ENCODE measurements at places on chromosomes 1 and 21.

- peak; percentile 24 for DNase-seq
Measured at GRCh38 chr1:192443616-192444015, 126.8 kb downstream of the RGS21 start.

DNA sequence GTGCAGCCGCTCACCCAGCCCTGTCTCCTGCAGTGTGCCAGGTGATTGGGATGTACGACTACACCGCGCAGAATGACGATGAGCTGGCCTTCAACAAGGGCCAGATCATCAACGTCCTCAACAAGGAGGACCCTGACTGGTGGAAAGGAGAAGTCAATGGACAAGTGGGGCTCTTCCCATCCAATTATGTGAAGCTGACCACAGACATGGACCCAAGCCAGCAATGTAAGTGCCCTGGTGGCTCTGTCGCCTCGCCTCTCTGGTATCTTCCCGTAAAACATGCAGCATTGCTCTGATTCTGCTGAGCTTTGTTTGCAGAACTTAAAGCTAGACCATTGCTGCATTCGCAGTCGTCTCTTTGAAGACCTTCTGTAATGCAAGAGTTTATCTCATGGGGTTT is 79.2 kb downstream of the ATP5PO start:
- no peak for DNase-seq

- DNase-seq, result no peak
Measured at GRCh38 chr1:30319765-30320580, 403.4 kb downstream of the MATN1 start.

DNA sequence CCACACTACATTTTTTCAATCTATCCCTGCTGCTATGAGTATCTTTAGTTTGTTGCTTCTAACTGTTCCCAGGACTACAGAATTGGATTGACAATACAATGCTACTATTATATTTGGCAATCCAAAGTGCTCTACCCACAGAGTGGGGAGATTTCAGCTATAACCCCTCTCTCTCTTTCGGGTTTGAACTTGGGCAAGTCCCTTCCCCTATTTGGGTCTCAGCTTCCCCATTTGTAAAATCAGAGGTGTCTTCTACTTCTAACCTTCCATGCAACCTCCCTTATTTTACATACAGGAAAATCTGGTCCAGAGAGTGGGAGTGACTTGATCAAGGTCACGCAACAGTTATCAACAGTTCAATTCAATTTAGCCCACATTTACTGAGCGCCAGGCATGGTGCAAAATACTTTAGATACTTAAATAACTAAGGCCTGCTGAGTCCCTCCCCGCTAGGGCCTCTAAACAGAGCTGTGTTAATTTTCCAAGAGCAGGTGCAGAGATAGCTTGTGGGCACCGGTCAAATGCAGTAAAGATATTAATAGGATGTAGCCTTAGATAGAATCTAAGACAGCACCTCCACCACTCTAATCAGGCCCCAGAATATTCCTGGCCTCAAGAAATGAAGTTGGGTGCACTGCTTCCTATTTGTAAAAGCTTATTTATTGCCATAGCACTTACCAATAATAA is 9.4 kb upstream of the GPX7 start:
- DNase-seq, result no peak

DNA sequence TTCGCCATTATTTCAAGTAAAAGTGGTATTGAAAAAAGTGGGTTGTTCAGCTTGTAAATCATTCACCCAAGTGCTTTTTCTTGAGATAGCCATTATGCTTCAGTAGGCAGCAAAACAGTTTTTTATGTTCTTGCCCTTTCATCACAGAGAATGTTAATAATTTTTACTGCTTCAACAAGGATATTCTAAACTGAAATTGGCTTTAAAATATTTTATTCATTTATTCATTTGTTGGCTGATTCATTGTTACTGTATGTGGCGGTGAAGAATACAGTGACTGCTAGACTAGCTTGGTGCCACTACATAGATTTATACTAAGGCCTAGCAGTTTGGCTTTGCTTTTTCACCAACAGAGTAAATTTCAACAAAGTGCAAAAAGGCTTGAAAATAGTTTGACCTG is 121.5 kb downstream of the OLFML2B start:
- no peak for DNase-seq

GRCh38 chr21:42614396-42614795 is 39.0 kb upstream of the PDE9A start:
- DNase-seq, result no peak

- DNase-seq, result no peak
Measured at GRCh38 chr1:206653715-206654459, 18.6 kb downstream of the DYRK3 start.

- no peak for DNase-seq
Measured at GRCh38 chr1:205500240-205501233, 3.9 kb upstream of the CDK18 start.

GRCh38 chr1:203173566-203173965 is 2.1 kb downstream of the MYBPH start:
- no peak for DNase-seq

DNA sequence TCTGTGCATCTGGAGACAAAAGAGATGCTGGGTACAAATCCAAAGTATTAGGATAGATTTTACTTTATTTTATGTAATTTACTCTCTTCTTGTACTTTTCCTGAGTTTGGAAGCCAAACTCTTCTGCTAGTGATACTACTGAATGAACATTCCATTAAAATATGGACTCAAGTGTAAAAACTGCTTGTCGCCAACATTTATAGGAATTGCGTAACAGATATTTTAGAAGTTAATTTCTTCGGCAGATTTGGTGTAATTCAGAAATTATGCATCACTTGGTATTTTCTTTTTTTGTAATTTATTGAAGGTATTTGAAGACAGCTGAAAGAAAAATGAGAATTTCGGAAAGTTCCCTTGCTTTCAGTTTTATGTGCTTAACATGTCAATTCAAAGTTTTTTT is 137.0 kb downstream of the RABGAP1L start:
- DNase-seq, result no peak

DNA sequence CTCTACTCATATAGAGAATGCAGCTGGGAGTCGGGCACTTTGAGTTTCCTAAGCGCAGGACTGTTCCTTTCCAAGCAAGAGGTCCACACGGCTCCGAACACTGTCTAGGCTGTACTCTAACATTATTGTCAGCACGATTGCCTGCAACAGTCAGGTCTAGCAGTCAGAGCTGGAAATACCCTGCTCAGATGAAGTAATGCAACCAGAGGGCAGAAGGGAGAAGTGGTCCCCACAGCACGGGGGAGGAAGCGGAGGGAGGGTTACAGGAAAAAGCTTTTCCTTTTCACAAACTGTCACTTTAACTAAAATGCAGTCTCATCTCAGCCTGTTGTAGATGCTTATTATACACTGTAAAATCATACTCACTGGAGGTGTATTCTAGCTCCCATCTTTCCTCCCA is 98.9 kb upstream of the SLC44A3 start:
- no peak for DNase-seq

DNA sequence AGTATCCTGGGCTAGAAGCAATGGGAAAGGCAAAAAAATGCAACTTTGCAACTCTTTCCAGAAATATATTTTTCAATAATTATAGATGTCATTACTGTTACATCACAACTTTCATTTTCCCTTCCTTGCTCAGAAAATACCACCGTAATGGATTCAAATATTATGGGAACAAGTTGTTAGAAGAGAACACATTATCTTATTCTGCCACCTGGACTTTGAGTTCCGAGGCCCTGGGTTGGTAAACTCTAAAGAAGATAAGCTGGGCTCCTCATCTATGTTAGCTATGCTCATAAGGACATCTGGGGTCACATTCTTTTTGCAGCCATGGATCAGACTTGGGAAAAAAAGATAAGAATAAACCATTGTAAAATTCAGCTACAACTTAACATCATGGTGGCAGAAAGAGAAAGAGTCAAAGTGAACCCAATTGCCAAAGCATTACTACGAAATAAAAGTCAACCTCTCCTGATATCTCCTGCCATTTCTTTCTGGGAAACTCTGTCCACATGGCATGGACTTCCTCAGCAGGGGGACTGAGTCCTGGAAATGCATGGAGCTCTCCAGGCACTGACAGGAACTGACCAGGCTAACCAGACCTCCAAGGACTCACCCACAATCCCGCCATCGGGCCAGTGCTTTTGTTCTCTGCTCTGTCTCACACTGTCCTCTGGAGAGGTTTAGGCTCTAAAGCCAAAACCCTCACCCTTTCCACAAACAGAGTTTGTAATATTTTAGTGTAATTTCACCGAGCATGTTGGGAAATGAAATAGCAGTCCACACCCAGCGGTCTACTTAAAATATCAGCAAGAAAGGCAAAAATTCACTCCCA is 499.1 kb upstream of the RUNX1 start:
- no peak for DNase-seq

DNA sequence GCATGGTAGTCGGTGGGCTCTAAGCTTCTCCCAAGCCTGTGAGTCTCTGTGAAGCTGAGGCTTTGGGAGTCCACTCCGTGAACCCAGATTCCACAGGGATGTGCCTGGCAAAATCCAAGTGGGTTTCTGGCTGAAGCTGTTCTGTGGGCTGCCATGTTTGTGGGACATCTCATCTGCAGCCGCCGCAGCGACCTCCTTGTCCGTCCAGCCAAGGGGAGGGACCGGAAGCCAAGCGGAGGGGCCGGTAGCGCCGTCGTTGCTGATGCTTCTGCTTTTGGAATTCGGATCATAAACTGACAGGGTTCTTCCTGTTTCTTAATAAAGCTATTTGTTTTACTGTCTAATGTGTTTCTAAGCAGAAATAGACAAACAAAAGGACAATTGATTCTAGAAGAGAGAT is 13.3 kb downstream of the KIF26B start:
- DNase-seq, result no peak

DNA sequence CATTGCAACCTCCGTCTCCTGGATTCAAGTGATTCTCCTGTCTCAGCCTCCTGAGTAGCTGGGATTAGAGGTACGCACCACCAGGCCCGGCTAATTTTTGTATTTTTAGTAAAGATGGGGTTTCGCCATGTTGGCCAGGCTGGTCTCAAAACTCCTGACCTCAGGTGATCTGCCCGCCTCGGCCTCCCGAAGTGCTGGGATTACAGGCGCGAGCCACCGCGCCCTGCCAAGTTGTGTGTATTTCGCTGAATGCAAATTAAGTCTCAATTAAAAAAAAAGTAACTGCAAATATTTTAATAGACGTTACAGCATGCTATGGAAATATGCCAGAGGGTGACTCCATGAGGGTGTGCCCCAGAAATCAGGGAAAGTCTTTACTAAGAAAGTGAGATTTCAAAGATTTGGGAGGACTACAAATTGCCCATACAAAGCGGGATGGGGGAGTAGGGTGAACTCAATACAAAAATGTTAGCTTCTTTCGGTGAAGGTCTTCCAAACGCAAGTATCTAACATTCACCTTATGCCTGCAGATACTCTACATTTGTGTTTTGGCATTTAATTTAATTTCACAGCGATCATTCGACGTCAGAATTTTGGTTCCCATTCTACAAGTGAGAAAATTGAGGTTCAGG is 85.6 kb downstream of the NKAIN1 start:
- DNase-seq, result no peak

DNA sequence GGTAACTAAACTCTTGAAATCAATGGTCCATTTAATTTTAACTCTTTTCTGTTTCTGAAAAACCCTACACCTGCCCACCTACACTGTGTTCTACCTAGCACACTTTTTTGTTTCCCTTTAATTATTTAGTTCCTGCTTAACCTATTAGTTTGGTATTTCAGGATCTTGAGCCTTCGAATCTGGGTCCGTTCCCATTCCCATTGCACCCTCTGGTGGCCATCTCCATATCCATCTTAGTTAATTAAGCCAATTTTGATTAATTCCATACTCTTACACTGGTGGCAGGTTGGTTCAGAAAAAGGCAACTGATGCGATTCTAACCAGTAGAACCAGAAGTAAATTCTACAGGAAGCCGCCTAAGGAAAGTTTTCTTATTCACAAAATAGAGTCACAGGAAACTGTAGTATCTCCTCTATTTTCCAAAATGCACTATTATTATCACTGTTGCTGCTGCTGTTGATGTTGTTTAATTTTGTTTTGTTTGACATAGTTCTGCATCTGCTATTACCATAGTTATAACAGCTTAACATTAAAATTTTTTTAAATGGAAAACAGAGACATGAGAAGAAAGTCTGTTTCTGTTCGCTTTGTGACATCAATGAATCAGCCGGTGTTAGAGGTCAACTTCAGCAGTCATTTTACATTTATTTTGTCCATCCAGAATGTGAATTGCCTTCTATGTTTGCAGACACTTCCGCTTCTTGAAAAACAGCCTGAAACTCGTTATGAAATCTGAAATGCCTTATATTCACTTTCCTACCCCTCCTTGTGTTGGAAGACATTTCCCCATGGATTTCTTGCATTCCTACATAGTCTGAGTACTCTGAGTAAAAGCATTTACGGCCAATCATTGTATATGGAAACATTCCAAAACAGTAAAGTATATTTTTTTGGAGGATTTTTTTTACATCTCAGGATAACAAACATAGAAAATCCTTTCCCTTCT is 115.5 kb upstream of the NCAM2 start:
- DNase-seq, result peak; percentile 91

DNA sequence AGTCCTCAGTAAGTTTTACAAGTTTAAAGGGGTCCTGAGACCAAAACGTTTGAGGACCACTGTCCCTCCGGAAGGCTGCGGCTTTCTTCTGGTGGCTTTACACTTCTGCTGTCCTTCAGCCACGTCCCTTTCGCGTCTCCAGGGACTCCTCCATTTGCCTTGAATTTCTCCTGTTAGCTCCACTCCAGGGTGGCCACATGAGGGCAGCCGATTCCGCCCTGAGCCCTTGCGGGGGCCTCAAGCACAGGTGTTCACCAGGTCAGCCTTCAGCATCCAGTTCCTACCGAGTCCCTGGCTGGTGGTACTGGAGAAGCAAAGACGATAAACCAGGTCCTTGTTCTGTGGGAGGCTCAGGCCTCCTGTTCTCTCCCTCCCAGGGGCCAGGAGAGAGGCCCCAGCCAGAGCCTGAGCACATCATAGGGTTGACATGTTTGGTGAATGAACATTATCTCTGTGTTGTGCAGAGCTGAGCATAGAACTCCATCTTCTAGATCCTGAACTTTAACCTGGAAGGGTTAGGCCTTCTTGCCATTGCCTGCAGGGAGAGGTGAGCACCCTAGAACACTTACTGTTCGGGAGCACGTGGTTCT is 27.4 kb upstream of the COQ8A start:
- DNase-seq, result peak; percentile 8

DNA sequence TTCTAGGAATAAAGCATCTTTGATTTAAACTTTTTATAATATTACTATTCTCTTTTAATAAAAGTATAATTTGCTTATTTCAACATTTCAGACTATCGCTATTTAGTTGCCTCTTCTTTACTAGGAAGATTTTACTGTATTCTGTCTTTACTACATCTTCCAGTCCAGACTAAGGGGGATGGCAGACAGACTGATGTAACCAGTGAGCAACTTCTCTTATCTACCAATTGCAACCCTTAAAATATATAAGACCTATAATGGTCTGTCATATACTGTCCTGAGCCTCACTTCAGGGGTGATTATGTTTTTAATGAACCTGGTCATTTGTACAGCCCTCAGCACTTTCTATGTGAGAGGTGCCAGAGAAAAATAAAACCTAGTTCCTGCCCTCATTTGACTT is 87.0 kb downstream of the UBE2U start:
- DNase-seq, result no peak

DNA sequence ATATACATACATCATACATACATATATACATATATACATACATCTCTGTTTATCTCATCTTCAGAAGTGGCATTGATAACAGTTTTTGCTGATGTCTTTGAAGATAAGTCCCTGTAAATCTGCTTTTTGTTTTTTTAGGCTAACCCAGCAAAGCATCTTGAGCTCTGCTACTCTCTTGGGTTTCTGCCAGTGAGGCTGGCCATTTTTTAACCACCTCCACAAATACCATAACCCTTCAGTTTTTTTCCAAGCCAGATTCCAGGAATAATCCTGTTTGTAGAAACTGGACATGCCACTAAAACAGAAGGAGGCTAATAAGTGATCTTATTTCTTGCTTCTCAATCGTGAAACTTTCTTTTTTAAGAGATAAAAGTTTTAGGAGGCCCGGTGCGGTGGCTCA is 21.6 kb downstream of the SDHC start:
- no peak for DNase-seq

- no peak for DNase-seq
Measured at GRCh38 chr1:200973937-200974657, 49.4 kb downstream of the KIF21B start.
